ENCODE measurements at places on chromosomes 3 and 15. TPM values are rescaled to one million over a fixed set of nuclear protein-coding genes. Genes with fewer than 3 reads are reported as not detected.

The C3orf85 gene
- not detected for total RNA-seq

The CFAP20DC gene
- 0.32 TPM for total RNA-seq

The HGD gene
- total RNA-seq: 4.7 TPM

The DUSP7 gene
- 12.7 TPM for total RNA-seq

The COL8A1 gene
- total RNA-seq: not detected

- H3K27me3 ChIP-seq: peaks cover 16% of the 10 kb centered on the region
- no peak for DNase-seq
- H3K36me3 ChIP-seq: no peaks in the 10 kb centered on the region
- H3K4me1 ChIP-seq: no peaks in the 10 kb centered on the region
Observed at GRCh38 chr15:73862276-73862675, 11.1 kb upstream of the TBC1D21 start.

DNA sequence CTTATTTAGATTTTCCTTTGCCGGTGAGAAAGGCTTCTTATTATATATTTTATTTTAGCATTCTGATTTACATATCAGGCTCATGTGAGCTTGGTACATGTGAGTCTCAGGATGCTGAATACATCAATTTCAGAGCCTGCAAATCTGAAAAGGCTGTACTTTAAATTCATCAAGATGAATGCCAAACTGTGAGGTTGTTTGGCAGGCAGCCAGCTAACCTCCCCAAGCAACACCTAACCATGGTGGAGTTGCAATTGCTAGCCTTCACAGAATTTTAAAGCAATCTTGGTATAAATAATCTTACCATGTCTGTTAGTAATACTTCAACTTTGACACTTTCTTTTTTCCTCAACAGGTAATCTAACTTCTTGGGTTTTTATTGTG, 252.5 kb downstream of the CDIN1 start:
- H3K27ac ChIP-seq: no peak overlapping the region
- H3K36me3 ChIP-seq: no peaks in the 10 kb centered on the region
- H3K4me3 ChIP-seq: no peak overlapping the region
- H3K4me1 ChIP-seq: no peaks in the 10 kb centered on the region
- H3K27me3 ChIP-seq: peaks cover 2% of the 10 kb centered on the region
